T-helper 1 cell (primary cell): ENCODE measurements at places on chromosomes 11 and 22.

GRCh38 chr22:46625113-46625842 is 5.1 kb downstream of the GRAMD4 start:
- DNase-seq, result no peak

- no peak for DNase-seq
These were observed 40.9 kb upstream of the BLID start for GRCh38 chr11:122156940-122157382.

GRCh38 chr22:44366372-44367300 is 53.9 kb upstream of the SHISAL1 start:
- no peak for DNase-seq

GRCh38 chr11:57311109-57311936 is 13.4 kb downstream of the TNKS1BP1 start:
- peak; percentile 86 for DNase-seq

DNA sequence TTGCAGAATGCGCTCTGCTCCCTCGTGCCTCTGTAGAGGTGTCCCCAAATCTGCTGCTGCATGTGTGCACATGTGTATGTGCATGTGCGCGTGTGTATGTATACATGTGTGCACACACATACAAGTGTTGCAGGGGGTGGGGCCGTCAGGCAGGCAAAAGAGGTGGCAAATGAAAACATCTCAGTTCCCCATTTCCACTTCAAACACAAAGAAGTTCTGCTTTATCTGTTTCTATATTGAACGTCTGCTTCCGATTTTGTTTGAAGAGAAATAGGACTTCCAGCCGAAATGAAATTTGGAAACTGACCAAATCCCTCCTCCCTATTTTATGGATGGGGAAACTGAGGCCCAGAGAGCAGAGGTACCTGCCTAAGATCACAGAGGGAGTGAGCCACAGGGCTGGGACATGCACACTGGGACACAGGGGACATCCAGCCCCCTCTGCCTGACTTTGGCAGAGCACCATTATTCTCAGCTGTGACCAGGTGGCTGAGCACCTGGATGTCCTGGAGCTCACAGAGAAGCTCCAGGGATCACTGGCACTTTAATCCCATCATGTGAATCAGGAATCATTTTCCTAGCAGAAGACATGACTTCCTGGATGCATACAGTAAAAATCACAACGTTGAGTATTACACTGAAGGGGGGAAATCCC is 41.2 kb upstream of the ALX4 start:
- DNase-seq, result no peak

DNA sequence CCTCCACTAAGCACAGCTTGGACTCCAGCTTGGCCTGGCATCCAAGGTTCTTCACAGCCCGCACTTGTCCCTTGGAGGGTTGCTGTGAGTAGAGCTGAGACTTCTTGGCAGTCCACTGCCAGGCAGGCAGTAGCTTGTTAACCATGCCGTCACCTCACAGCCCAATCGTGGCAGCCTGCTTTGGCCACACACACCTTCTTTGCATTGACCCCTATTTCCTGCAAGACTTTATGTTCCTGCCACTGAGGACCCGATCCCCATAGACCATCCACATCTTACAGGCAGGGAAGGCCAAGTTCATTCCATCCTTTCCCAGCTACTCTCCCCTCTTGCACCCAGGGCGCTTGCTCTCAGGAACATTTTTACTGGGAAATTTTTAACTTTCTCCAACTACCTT is 2.5 kb upstream of the PYGM start:
- no peak for DNase-seq

- no peak for DNase-seq
These were observed 67.5 kb downstream of the PRR5L start for GRCh38 chr11:36363361-36364268.

GRCh38 chr11:117759305-117759704 is 37.7 kb downstream of the DSCAML1 start:
- no peak for DNase-seq

DNA sequence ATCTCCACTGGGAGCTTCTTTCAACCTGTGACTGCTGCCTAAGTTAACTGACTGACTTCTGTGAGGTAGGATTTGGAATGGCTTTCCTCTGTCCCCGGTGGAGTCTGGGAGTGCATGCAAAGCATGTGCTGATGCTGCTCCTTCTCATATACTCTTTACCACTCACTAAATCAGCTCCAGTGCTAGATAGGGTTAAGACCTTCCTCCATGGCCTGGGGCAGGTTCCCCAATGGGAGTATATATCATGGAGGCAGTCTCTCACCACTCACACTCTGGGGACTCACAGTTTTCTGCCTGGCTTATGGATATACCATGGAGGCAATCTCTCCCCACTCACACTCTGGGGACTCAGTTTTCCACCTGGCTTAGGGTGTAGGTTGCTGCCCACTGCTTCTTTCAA is 10.1 kb upstream of the FANCF start:
- no peak for DNase-seq

GRCh38 chr11:91837411-91838330 is 386.9 kb upstream of the FAT3 start:
- no peak for DNase-seq

DNA sequence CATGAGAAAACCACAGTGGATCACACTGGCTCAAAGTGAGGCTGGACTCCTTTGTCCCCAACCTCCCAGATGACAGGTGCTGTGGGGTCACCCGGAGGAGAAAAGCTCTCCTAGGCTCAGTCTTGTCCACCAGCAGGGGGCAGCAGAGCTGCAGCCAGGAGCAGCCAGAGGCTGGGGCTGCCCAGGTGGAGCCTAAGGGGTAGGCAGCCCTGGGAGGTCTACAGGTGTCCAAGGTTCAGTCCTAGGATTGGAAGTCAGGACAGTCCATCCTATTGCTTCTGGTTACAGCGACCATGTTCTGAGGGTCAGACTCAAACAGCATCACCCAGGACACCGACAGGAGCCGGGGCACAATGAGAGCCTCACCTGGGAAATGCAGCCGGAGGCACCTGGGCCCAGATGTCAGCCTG is 77.6 kb upstream of the IGLL5 start:
- peak; percentile 61 for DNase-seq

GRCh38 chr11:10268746-10269488 is 25.1 kb downstream of the SBF2 start:
- DNase-seq, result no peak

DNA sequence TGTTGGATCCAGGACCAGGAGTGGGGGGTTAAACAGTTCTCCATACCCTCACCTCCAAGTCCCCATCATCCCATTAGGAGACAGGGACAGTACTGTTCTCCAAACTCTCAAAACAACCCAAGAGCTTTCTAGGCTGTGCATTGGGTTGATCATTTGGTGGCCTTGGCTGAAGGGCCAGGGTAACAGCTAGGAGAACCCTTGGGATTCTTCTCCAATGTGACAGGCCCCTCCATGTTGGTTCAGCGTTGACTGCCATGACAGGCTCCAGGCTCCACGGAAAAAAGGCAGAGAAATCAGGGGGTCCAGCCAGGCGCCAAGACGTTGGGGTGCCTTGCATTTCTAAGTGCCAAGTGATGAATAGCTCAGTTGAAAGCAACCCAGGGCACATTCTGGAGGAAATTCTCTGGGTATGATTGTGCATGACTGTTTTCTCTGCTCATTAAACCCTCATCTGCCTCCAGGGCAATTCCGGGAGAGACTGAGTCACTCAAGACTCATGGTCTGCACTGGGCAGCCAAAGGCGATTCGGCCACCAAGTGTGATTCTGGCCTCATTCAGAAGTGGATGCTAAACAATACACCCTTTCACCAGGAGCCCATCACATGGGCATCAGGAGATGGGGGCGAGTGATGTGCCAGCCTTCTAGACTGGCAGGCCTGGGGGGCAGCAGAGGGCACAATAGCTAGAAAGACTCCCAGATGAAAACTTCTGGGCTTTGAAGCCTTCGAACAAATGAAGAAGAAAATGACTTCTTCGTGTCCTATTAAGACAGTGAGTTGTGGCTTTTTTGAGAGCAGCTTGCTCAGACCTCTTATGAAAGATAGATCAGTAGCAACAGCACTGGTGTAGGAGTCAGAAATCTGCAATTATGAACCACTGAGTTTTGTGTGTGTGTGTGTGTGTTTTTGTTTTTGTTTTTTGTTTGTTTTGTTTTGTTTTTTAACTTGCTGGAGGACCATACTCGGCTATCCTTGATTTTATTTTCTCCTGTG is 27.7 kb downstream of the CD44 start:
- DNase-seq, result no peak

- DNase-seq, result no peak
These were observed 789.0 kb downstream of the KCNA4 start for GRCh38 chr11:29227811-29228210.

- no peak for DNase-seq
These were observed 29.3 kb upstream of the LIPT2 start for GRCh38 chr11:74522776-74523175.

DNA sequence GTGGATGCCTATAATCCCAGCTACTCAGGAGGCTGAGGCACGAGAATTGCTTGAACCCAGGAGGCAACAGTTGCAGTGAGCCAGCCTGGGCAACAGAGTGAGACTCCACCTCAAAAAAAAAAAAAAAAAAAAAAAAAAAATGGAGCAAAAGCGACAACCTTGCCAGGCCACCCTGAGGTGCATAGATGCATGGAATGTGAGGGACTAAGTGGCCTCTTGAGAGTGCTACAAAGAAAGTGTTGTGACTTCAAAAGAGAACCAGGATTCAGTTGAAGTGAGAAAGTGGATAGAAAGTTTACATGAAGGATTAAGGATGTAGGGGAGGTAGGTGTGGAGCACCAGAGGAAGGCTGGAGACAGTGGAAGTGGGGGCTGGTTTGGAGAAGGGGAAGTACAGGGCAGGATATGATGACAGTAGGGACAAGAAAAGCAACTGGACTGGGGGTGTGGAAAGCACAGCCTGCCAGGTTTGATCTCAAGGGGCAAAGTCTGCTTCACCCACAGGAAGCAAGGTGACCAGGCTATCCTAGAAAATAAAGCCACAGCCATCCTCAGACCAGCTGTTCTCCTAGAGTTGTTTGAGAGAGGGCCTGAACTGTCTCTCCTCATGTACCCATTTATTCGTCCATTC is 36.0 kb upstream of the OLFML1 start:
- DNase-seq, result no peak

DNA sequence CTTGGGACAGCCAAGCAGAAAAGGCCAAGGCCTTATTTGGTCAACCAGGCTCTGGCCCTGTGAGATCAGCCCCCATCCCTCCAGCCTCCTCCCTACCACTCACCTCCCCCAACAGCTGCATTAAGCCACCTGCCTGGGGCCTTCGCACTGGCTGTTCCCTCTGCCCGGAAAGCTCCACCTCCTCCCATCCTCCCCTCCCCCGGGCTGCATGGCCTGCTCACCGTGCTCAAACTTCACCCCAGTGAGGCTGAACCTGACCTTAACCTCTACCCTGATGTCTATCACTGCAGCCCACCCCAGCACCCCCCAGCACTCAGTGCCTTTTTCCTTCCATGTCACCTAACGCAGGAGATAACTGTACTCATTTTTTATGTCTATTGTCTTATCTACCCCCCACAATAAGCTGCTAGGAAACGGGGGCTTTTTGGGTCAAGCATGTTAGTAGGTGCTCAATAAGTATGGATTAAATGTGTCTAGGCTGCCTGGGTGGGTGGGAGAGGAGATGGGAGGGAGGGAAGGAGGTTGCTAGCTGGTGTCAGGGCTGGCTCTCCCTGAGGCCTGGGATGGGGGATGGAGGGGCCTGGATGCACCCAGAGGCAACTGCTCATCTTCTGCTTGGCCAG is 912 bp downstream of the PTPRCAP start:
- DNase-seq, result no peak

GRCh38 chr11:20070459-20070858 is 89.8 kb downstream of the DBX1 start:
- no peak for DNase-seq

DNA sequence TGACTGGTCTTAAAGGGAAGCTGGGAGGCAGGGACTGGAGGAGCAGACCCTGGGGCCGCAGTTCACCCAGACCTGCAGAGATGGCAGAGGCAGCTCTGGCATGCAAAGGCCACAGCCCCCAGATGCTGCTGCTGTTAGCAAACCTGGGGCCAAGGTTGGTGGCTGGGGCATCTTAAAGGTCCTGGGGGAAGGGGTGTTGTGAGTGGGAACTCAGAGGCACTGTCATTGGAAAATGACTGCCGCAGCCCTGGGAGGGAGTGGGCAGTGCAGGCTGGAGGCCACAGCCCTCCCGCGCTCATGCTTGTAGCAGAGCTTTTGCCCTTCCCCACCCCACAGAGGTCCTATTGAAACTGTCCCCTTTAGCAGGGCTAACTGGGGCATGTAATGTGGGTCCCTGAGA is 111.8 kb downstream of the CTTN start:
- no peak for DNase-seq

DNA sequence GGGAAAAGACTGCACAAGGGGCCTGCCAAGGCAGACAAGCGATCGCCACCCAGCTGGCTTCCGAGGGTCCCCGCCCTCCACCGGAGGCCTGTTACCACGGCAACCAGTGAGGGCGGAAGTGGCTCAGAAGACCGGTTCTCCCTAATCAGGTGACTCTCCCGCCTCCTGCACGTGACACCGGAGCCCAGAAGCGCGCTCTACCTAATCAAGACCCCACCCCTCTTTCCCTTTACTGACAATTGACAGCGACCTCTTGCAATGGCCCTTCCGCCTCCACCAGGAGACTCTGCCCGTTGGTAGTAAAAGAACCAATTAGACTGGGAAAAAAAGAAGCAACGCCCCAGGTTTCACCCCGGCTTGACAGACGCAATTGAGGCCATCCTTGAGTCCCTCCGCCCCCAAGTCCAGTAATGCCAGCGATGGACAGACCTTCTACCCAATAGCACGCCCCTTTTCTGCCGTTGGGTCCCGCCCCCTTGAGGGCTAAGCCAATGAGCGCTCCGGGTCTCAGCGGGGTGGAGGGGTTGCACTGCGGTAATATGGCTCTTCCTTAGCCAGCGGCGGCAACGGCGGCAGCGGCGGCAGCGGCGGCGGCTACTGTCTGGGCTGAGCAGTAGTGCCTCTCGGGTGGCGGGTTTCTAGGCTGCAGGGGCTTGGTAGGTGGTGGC is at the start of gene UVRAG:
Gene UVRAG (plus strand): TSS at position 534 of the 668 bp plus-strand sequence. CDS start 198 bp downstream, outside the sequence.
- DNase-seq, result peak; percentile 98

DNA sequence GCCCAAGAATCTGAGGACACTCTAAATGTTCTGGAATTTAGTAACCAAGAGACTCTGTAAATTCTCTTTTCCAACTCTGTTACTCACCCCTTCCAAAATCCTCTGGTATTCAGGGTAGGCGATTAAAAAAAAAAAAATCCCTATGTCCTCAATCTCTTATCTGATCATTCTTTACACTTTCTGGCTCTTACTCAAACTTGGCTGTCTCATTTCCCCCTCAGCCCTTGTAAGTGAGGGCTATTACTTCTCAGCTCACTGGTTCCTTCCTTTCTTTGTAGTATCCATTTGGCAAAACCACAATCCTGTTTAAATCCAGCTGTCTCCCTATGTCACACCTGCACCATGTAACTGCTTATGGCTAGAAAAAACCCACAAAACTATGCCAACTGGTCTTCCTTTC is 12.7 kb upstream of the MSANTD2 start:
- DNase-seq, result no peak

DNA sequence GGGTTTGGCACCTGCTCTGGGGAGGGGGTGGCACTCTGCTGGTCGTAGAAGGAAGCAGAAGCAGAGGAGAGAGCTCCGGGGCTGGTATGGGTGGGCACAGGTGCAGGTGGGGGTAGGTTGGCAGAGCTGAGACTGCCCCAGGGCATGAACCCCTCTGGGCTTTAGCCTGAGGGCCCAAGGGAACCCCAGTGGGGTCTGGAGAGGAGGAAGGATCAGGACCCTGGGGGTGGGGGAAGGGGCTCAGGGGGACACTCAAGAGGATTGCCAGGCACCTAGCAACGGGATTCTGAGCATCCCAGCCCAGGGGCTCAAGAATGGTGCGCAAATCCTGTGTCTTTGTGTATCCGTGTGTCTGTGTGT is 6.3 kb downstream of the ALDH3B2 start:
- no peak for DNase-seq

- no peak for DNase-seq
These were observed 6.8 kb downstream of the MALAT1 start for GRCh38 chr11:65505466-65506289.

- DNase-seq, result no peak
These were observed 491.8 kb upstream of the TENM4 start for GRCh38 chr11:79932612-79933011.
